ENCODE measurements at places on chromosomes 7 and 10.

- DNase-seq = no peak
Observed at GRCh38 chr7:157410831-157411556, 74.2 kb downstream of the DNAJB6 start.

- no peak for DNase-seq
Observed at GRCh38 chr7:117682681-117683385, 190.4 kb downstream of the CTTNBP2 start.

DNA sequence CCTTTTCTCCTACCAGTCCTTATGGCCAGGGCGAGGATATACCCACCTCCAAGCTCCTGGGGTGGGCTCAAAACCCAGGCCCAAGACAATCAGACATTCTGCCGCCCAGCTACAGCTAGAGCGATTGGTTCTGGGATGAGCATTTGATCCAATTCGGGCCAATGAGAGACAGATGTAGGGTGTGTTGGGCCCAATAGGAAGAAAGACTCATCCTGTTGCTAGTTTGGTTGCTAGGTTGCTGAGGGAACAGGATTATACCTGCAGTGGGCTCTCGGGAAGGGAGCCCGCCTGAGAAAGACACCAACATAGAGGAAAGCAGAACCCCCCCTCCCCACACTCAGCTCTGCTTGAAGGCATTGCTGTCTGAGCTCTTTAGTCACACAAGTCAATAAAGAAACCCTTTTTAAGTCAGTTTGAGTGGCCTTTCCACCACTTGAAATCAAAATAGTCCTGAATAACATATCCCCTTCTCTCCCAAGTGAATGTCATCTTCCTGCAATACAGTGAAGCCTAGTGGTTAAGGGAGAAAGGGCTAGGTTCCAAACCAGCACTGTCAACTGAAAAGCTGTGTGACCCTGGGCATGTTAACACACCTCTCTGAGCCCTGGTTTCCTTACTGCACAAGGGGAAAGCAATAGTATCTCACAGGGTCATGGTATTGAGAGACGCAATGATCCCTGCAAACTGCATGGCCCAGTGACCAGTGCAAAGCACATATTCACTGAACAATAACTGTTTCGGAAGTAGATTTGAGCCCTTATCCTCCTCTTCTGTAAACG, 21.8 kb downstream of the ITPRIP start:
- no peak for DNase-seq

DNA sequence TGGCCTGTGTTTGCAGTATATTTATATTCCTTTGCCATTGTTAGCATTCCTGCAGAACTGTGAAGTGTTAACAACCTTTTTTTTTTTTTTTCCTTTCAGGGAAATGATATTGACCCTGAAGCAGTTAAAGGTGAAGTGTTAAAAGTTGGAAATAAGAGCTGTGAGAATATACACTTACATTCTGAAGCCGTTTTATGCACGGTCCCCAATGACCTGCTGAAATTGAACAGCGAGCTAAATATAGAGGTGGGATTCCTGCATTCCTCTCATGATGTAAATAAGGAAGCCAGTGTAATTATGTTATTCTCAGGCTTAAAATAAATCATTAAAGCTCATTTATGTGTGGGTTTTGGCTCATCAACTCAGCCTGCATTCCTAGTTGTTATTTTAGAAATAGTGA, 92.8 kb upstream of the CAPZA2 start:
- no peak for DNase-seq

- no peak for DNase-seq
Observed at GRCh38 chr7:114539575-114539974, 125.0 kb downstream of the FOXP2 start.

- DNase-seq = no peak
Observed at GRCh38 chr7:108452707-108453106, 3.5 kb downstream of the NRCAM start.

DNA sequence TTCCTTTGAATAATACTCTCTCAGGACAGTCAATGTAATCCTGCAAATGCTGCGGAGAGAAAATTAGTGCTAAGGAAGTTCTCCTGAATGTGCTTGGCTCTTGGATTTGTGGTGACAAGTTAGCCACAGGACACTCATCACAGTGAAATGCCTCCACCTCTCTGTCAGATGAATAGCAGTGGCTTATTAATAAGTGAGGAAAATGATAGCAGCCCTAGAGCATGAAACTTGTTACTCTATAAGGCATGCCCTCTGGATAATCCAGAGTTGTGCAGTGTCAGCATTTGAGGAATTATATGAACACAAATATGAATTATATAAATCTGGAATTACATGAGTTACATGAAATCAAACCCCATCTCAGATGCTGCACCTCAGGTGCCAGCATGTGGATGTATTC, 23.5 kb upstream of the TBX20 start:
- DNase-seq = no peak

GRCh38 chr10:81403451-81403850, 471.5 kb upstream of the NRG3 start:
- no peak for DNase-seq

Data from NCI-H774 (cell line).